B cell (primary cell): ENCODE measurements at places on chromosomes 1 and 21. TPM values are rescaled to one million over a fixed set of nuclear protein-coding genes. Genes with fewer than 3 reads are reported as not detected.

- peak; percentile 65 for DNase-seq
Measured at GRCh38 chr1:116498789-116499628, 71.8 kb downstream of the CD58 start.

DNA sequence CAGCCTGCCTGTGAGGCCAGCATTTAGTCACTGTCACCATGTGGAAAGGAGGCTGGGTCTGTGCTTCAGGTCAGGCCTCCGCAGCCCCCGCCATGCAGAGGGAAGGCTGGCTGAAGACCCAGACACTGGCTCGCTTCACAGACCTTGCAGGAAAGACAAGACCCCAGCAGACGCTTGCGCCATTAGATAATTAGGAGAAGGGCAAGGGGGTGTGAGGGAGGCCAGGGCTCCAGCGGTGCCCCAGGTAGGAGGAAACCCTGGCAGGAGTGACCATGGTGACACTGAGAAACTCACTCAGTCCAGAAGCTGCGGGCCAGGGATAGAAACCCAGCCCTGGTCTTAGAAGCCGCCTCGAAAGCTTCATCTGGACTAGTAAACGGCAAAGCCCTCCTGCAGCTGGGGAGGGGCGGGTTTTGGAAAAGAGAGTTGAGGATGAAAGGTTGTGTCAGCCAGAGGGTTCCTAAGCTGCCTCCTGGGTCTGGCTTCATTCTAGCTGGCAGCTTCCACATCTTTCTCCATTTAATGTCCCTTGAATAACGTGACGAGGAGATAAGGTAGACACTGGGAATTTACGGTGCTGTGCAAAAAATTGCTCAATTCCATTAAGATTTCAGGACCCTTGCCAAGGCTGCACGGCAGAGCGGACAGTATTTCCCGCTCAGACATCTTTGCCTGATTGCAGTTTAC, 294.1 kb upstream of the VAMP3 start:
- no peak for DNase-seq

GRCh38 chr21:46191257-46191685, 7.0 kb upstream of the SPATC1L start:
- DNase-seq, result peak; percentile 2

The TLR5 gene
- 0.19 TPM in 1 of 2 replicates, not detected in the other for total RNA-seq

The REN gene
- total RNA-seq, result not detected in 2 replicates

DNA sequence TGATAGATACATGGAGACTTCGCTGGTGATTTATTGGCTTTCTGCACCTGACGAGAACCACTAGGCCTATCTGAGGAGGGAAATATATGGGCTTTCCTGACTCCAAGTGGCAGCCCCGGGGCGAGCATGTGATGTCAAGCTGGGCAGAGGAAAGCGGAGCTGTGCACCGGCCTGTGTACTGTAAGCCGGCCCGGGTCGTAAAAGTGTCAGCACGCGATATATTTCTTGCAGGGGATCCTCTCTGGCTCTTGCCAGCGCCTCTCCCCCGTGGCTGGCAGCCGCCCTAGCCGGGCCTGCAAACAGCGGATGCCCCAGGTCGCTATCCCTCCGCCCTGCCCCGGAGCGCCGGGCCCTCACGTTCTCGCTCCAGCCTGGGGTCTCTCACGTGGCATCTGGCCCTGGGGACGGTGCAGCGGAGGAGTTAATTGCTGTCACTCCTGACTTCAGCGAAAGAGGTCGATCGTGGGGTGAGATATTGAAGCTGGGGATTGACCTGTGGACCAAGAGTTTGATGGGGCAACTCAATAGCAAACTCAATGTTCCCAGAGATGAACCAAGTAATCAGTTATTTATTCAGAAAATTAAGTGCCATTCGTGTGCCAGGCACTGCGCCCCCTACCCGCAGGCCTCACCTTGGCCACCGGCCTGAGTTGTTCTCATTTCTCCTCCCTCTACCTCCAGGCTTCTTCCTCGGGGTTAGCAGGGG, 41.0 kb upstream of the HAO2 start:
- peak; percentile 39 for DNase-seq

The PTAFR gene
- 4.7 and 5.9 TPM in 2 replicates for total RNA-seq
